Effector CD4-positive, alpha-beta T cell (primary cell): ENCODE measurements at places on chromosomes 1 and 21.

DNA sequence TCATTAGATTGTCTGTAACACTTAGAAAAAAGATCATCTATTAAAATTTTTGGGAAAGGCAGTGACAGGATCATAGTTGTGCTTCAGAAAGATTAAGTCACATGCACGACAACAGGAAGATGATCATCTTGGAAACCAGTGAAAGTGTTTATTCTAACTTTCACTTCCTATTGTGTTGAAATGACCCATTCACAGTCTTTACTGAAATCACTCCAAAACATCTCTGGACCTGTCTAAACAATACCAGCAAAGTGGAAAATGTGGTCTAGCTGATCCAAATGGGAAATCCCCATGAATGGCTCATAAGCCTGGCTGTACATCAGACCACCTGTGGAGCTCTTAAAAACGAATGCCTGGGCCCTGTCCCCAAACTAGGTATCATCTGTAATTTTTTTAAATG lies 111.1 kb upstream of the ETV3 start:
- no peak for DNase-seq

- DNase-seq = no peak
Observed at GRCh38 chr1:226029093-226029496, 30.0 kb upstream of the SDE2 start.

- no peak for DNase-seq
Observed at GRCh38 chr1:225754940-225755641, 22.5 kb upstream of the SRP9 start.

- DNase-seq = no peak
Observed at GRCh38 chr1:7375329-7375728, 395.8 kb upstream of the VAMP3 start.

DNA sequence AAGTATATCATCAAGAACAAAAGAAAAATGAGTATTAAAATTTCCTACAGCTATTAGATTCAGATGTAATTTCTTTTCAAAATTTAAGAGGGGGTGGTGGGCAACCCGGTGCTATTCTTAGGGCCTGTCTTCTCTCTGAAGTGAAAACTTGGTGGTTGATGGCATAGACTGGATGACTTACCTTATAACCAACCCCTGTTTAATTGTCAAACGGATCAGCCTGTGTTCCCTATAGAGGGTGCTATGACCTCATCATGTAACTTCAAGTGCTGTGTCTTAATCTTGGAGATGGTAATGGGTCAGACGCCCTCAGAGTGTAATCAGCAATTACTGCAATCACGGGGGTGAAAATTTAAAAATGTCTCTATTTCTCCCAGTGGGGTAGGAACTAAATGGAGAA lies 176.2 kb downstream of the PCP4 start:
- no peak for DNase-seq
